ENCODE measurements at places on chromosomes 11 and 22.

DNA sequence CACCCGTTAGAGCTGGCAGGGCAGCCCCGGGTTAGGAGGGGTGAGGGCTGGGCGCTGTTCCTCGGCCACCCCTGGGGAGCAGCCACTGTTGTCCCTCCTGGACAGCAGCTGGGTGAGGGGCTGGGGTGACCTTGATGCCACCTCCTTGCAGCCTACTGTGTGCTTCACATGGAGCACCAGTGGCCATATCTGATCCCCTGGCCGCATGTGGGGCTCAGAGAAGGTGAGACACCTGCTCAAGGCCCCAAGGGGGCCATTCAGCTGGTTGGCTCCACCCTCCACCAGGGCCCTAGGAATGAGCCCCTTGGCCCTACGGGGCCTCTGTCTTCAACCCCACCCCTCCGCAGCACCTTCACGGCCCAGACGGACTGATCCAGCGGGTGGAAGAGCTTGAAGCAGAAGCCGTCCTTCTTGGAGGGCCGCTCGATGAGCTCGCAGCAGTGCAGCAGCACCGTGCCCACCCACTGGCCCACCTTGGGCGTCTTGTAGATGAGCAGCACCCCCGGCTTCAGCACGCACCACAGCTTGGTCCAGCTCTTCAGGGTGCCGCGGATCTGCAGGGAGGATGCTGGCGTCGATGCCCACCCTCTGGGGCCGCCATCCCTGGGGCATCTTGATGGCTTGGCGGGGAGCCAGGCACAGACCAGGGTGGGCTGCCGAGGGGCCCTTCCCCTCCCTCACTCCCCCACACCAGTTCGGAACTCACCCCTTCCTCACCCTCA, 44.9 kb downstream of the OSBPL5 start:
- DNase-seq: no peak

DNA sequence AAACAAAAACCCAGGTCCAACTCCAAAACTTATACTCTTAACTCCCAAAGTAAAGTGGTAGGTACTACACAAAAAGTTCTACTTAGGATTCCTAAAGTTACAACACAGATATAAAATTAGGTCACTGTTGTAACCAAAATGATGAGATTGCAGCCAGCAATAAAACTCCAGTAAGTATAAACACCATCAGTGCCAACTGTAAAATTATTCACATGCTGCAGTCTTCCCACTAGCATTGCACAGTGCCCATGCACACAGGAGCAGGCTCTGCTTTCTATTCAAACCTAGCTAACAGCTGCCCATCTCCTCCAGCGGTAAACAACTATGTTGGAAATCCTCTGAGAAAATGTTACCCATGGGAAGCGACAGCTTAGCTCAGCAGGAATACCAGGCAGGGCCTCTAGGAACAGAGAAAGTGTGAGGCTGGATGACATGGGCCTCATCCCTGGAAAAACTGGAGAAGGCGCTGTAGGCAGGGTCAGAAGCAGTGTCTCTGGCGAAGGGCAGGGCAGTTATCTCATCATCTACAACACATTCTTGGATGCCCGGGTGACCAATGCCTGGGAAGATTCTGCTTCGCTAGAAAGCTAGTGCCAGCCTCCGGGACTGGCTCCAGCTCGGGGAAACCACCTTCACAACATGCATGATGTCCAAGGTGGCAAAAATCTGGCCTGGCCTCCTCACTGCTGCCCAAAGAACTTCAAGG, 9.1 kb downstream of the CPT1A start:
- no peak for DNase-seq

DNA sequence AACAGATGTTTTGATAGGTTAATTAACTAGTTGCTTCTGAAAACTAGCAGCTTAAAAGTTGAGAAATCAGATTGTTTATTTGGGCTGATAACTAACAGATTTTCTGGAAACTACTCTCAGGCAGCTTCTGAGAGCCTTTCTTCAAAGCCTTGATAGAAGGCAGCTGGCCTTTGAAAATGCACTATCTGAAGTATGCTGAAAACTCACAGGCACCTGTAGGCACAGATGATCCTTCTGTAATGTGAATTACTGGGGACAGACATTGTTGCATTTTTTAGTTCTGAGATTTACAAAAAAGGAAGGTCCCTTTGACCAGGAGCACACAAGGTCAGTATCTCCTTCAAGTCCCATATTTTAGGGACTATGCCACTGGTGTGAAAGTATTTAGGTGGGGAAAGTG, 460.8 kb upstream of the CNTN5 start:
- DNase-seq: no peak

DNA sequence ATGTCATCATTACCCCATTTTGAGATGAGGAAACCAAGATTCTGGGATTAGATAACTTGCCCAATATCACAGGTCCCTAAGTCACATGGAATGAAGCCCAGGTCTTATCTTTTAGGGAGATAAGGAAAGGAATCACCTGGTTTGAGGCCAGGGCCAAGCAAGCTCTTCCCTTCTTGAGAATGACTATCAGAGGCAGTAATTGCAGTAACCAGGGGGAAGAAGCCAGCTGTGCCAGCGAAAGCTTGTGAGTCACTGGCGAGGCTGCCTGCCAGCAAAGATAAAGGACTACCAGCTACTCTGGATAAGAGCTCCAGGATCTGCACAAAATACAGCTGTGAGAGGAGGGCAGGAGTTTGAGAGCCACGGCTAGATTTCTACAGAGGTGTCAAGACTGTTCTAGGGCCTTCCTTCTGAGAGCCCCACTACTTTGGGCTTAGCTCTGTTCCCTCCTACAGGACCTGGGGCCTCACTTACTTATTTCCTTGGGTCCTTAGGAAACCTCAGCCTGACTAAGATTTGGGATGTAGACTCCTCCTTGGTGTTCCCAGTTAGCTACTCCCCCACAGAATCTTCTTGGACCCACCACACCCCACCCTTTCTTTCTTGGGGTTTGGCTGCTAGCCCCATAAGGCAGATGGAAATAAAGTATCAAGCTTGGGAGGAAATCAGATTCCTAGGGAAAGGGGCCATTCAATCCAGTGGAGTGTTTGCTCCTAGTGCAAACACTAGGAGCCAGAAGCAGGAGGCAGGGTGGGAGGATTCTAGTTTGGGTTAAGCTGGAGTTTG, 9.7 kb upstream of the CCKBR start:
- no peak for DNase-seq

GRCh38 chr11:67420147-67420645, 4.7 kb downstream of the CARNS1 start:
- DNase-seq: no peak

- DNase-seq: no peak
Measured at GRCh38 chr11:2415601-2416380, 15.2 kb downstream of the TSSC4 start.

DNA sequence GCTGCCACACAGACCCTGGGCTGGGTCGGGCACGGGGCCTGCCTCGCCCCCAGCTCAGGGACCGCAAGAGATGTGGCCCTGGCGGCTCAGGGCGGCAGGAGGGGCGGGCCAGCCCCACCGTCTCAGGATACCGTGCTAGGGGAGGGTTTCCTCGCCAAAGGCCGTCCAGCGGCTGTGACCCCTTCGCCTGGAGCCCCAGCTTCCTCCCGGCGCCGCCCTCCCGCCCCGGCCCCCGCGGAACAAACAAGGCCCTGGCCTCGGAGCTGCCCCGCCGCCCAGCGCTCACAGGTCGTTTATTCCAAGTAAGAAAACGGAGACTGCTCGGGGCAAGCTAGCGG, 543 bp upstream of the AP2A2 start:
- no peak for DNase-seq

DNA sequence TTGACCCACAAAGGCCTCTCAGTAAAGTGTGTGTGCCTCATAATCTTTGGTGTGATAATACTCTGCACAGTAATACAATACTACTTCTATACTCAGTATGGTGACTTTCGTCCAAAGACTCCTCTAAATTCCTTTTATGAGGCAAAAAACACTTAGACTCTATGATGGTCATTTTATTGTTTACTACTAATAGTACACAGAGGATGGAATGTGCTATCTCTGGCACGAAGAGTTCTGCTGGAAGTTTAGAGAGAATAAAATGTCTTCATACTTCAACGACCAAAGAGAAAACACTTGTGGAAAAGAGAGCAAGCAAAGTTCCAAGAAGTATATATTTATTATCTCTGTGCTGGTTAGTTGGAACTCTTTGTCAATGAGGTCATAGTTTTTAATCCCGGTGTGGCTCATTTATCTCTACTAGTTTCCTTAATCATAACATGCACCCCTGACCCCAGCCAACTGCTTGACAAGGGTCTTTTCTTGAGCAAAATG, 7.5 kb upstream of the CSTF3 start:
- no peak for DNase-seq
